ENCODE measurements at places on chromosomes 11 and 22.

DNA sequence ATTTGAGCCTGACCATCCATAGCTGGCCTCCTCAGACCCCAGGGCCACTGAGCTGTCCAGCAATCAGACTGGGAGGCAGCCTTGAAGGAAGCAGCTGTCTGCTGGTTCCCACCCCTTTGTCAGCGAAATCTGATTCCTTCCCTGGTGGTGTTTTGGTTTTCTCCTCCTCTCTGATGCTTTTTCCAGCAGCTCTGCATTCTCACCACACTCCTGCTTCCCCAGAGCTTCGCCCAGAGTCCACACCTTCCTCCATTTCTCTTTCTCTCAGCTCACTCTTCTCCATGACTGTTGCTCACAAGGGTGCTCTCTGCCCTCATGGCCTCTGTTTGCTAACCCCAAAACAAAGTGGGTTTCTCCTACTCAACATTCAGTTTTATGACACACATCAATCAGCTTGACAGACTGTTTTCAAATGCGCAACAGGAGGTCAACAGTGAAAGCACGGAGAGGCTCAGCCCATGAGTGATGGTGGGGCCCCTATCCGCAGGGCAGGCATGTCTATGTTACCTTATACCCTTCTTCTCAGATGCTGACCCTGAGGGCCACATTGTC lies 130.6 kb upstream of the MTNR1B start:
- DNase-seq, result no peak

DNA sequence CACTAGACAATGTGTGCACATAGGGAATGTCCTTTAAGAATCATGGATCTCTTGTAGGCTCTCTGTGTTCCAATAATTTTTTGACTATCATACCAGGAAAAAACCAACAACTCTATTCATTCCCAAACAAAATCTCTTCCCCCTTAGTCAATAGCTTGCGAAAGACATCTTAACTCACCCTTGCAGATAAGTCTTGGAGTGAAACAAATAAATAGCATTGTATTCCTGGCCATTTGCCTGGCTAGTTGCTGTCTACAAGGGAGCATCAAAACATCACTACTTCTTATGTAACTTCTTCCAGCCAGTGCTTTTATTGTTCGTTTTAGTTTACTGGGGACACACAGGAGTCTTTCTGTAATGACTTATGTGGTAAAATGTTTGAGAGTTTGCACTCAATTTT lies 29.4 kb downstream of the SCN3B start:
- DNase-seq, result no peak

DNA sequence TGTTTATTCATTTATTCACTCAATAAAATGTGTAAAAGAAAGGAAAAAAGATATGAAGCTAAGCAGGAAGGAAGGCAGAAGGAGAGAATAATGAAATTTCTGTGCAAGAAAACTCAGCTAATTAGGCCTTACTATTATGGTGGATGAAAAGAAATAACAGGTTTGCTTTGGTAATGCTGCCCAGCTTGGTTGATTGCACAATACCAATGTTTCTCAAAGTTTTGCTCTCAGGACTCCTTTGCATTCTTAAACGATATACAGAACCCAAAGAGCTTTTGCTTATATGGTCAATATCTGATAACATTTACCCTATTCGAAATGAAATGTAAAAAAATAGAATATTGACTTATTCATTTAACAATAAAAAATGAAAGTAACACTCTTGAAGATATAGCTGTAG lies 7.3 kb upstream of the CTSC start:
- no peak for DNase-seq

DNA sequence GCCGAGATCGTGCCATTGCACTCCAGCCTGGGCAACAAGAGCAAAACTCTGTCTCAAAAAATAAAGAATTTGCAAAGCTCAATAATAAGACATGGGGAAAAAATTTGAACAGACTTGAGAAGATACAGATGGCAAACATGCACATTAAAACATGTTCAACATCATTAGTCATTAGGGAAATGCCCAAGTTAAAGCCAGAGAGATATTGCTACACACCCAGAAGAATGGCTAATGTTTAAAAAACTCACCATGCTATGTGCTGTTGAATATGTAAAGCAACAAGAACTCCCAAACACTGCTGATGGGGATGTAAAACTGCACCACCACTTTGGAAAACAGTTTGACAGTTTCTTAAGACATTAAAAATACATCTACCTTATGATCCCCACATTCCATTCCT lies 12.6 kb downstream of the LRRC75B start:
- DNase-seq, result no peak

- no peak for DNase-seq
Measured at GRCh38 chr22:36423461-36424404, 36.0 kb upstream of the MYH9 start.

GRCh38 chr11:7523416-7524210 lies 9.8 kb downstream of the PPFIBP2 start:
- DNase-seq, result no peak

GRCh38 chr11:48034926-48035871 lies 54.8 kb downstream of the PTPRJ start:
- DNase-seq, result no peak

- DNase-seq, result no peak
Measured at GRCh38 chr11:95268391-95268790, 37.4 kb upstream of the SESN3 start.

DNA sequence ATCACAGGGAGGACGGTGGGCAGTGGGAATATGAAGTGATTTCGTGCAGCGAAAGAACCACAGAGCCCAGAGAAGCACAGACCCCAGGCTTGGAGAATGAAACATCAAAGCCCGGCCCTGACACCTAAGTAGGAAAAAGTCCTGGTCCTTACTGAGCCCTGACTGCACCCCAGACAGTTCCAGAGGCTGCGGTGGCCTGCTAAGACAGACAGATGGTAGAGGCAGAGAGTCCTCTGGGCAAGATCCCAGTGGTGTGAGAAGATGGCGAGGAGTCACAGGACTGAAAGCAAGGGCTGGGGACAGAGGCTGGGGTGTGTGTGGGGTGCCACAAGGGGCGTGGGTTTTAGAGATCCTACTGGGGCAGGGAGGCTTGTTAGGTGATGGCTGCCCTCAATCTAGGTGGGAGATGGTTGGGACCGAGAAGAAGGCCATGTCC lies 3.7 kb downstream of the CBX6 start:
- DNase-seq, result no peak

DNA sequence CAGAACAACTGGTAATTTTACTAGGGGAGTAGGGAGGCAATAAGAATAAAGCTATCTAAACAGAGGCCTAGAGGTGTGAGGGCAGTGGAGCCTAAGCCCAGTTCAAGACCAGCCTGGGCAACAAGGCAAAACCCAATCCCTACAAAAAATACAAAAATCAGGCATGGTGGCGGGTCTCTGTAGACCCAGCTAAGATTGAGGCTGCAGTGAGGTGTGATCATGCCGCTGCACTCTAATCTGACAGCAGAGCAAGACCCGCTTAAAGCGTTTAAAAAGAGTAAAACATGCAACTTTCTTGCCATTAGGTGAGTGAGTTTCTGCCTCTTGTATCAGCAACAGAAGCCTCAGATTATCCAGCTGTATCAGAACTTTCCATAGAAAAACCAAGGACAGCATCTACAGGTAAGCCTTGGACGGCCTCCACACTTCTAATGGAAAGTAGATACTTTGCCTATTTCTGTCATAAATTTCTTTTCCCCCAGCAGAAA lies 12.1 kb downstream of the TAF1D start:
- no peak for DNase-seq

DNA sequence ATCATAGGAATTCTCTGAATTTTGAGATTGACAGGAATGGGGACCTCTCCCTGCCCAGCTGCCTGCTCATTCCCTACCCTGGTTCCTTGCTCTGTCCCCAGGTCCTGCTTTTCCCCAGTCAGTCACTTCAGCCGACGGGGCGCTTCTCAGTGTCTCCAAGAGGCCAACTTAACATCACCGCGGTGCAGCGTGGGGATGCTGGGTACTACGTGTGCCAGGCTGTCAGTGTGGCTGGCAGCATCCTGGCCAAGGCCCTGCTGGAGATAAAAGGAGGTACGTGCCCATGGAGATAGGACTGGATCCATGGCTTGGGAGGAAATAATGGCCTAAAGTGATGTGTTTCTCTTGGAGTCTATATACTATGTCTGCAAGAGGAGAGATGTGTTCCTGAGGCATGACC lies 7.0 kb downstream of the ROBO3 start:
- DNase-seq, result no peak

- no peak for DNase-seq
Measured at GRCh38 chr22:30861131-30861530, 107.4 kb downstream of the MORC2 start.

- DNase-seq, result no peak
Measured at GRCh38 chr11:110472858-110473257, 43.1 kb downstream of the FDX1 start.

GRCh38 chr11:34490304-34490703 lies 23.3 kb downstream of the ELF5 start:
- DNase-seq, result no peak

DNA sequence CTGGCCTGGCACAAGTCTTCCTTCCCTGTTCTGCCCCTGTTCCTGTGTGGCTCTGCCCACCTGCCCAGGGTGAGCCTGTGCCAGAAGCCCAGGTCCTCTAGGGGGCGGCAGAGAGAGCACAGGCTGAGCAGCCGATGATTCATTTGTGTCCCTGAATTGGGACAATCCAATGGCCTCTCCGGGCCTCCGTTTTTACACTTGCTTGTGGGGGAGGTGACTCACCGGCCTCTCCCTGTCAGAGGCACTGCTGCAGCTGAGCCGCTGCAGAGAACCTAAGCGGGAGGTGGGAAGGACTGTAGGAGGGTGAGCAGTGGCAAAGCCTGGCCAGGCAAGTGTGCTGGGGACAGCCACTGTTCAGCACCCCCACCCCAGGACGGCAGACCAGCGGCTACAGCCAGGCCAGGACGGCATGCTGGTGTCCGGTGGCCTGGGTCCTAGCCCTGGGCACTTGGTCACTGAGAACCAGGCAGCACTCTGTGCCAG lies 65.2 kb upstream of the LMO1 start:
- peak; percentile 83 for DNase-seq

DNA sequence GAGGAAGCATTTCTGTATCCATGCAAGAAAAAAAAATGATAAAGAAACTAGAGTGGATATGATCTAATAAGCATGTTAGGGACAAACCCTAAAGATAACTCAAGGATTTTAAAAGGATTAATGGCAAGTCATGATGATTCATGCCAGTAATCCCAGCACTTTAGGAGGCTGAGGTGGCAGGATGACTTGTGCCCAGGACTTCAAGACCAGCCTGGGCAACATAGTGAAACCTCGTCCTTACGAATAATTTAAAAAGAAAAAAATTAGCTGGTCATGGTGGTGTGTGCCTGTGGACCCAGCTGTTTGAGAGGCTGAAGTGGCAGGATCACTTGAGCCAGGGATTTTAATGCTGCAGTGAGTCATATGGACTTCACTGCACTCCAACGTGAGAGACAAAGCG lies 145.5 kb upstream of the BLID start:
- no peak for DNase-seq

DNA sequence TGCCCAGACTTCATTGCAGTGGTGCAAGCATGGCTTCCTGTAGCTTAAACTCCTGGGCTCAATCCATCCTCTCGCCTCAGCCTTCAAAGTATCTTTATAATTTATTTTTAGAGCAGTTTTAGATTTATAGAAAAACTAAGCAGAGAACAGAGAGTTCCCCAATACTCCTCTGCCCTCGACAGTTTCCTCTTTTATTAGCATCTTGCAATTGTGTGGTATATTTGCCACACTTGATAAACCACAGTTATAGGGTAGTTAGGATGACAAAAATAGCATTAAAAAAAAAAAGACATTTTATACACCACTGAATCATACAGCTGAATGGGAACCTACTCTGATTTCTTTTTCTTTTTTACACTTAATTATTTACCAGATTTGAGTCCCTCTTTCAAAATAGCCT lies 31.2 kb downstream of the MS4A2 start:
- DNase-seq, result no peak

- no peak for DNase-seq
Measured at GRCh38 chr11:2750682-2751522, 51.1 kb upstream of the KCNQ1OT1 start.

DNA sequence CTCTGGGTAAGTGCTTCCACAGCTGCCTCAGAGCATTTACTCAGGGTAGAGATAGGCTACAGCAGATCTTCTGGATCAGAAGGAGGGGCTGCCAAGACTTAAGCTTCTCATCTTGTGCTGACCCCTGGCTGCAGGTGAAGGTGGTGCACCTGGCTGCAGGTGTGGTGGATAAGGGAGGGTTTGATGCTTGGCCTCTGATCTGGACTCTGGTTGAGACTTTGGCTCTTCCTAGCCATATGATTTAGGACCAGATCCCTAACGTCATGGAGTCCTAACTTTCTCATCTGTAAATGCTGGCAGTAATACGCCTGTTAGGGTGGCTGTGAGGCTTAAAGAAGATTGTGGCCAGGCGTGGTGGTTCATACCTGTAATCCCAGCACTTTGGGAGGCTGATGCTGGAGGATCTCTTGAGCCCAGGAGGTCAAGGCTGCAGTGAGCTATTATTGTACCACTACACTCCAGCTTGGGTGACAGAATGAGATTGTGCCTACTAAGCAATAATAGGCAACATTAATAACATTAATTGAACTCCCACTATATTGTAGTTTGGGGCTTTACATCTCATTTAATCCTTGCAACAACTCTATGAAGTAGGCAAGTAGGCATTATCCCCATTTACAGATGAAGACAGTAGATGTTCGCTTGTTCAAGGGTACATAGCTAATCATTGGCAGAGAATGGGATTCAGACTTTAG lies 10.7 kb downstream of the DTX4 start:
- no peak for DNase-seq

GRCh38 chr11:45917286-45917622 lies 423 bp downstream of the PEX16 start:
- DNase-seq, result peak; percentile 26

DNA sequence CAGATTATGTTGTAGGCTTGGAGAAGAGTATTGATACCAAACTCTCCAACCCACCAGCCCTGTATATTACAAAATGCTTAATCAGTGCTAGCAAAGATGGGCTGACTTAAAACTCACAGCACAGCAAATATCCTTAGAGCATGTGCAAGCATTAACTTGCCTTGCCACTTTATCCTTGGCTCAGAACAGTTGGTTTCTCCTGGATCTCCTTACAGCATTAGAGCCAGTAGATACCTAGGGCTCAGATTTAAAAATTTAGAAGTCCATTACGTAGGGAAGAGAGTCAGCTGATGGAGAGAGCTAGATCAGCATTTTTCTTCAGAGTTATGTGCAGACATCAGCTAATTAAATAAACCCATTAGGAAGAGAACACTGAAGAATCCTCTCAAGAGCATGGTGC lies 198.5 kb upstream of the ZBED5 start:
- DNase-seq, result no peak

DNA sequence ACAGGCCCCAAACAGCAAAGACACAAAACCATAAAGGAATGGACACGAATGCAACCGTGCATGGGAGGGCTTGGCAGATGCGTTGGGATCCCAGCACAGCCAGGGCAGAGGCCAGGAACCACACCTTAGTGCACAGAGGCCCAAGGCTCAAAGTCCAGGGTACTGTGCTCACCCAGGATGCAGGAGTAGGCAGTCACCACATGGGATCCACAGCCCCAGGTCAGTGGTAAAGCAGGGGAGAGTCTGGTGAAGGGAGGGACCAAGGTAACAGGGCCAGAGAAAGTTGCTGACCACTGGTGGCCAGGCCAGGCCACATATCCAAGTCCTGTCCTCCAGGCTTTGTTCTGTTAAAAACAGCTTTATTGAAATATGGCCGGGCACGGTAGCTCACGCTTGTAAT lies 6.5 kb upstream of the CERK start:
- DNase-seq, result no peak

Data from activated naive CD8-positive, alpha-beta T cell treated with anti-CD3 and anti-CD28 coated beads, Interleukin-2, amount 50 U/mL, for 24 hours (primary cell).